Activated CD4-positive, alpha-beta T cell treated with anti-CD3 and anti-CD28 coated beads, Interleukin-10, Interleukin-2, amounts not matched to agents 100 ng/mL and 50 ng/mL, durations not matched to agents 16 hours and 8 hours (primary cell): ENCODE measurements at places on chromosomes 7 and 10.

DNA sequence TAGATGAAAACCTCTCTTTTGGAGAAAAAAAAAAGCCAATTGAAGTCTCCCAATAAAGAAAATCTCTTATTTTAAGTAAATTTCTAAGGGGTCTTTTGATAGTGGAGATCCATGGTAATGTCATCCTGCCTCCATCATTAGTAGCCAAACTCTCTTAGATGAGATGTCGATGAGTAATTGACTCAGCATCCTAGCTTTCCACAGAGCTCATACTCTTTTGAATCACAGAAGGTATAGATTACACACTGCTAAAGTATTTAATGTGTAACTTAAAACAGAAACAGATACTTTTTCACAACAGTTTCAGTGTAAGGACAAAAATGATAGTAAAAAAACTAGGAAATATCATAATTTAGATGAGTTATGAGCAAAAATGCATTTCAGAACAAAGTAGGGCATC lies 19.4 kb downstream of the MAGI2 start:
- no peak for DNase-seq

DNA sequence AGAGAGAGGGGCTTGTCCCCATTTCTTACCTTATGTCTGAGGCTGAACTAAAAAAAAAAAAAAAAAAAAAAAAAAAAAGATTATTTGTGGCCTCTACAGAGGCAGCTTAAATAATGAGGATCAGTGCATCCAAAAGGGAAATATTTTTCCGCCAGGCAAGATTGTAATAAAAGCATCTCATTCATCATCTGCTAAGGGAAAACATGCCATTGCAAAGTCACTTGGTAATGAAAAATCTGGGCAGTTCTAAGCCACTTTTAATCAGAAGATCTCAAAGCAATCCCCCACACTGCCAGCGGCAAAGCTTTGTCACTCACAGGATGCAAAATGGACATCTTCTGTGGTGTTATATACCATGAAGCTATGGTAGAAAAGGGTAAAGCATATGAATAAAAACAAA lies 3.8 kb downstream of the FAM107B start:
- no peak for DNase-seq

DNA sequence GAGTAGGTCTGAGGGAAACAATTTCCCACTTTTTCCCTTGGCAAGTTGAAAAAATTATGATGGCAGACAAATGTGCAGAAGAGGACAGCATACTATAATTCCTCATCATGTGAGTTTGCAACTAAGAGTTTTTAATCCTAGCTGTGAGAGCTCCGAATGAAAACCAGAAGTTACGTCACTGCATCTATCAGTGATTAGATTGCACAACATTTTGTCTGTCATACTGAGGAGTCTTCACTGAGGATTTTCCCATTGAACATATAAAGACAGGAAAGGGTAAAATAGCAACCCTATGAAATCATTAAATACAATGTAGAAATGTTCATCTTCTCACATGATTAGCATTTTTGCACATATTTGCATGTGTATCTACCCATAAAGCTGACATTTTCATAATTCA lies 45.8 kb downstream of the ZNF736 start:
- DNase-seq: no peak

DNA sequence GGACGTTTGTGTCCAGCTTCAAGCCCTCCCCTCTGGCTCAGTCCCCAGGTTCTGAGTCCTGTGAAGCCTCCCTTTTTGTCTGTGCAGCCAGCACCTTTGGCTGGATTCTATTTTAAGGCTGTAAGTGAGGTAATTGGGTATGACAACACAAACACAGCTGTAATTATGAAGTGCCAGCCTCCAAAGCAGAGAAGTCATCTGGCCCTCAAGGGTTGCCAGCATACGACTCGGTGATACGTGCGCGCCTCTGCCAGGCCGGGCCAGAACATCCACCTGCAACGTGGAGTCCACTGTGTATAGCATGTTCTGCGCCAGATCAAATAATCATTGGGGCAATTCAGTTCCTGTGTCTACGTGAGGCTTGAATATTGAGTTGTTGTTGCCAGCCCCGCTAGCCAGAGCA lies 6.7 kb upstream of the FAM180A start:
- DNase-seq: no peak

DNA sequence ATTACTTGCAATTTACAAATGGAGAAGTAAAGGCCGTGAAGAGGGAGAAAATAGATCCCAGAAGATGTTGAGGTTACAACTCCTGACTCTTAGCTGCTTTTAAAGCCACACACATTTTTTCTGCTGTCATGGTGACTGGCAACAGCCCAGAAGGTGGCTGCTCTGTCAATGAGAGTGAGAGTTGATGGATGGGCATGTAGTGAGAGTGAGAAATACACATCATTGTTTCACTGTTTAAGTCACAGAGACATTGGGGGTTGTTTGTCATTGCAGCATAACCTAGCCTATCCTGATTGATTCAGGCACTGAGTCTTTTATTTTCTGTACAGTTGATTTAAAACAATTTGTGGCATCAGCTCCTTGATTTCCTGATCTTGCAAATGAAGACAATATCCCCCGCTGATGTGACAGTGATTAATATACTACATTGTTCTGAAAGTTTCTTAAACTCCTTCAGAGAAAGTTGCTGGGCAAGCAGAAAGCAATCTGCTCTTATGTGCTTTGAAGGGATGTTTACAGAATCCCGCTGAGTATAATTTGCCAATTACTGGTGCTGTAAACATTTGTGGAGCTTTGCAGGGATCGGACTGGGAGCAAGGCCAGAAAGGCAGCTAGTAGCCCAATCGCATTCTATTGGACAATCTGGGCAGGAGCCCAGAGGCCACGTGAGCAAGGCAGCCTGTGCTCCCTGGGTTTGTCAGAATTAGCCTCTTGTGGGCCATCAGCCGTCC lies 229.6 kb downstream of the PRPF18 start:
- no peak for DNase-seq

DNA sequence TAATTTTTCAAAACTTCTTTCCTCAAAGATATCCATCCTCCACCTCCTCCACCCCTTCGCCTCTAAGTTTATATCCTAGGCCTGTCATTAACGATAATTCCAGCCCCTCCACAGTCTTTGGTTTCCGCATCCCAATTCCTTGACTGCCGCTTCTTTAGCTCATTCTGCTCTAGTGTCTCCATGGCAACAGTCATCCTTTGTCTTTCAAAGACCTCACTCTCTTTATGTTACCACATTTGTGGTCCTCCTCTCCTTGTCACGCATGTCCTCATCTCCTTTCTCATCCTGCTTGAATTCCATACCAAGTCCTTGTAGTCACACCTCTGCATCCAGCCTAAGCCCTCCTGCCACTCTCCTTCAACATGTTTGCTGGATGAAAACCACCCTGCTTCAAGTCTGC lies 511.2 kb upstream of the KLF6 start:
- no peak for DNase-seq

GRCh38 chr10:103931603-103932002 lies 13.6 kb upstream of the STN1 start:
- no peak for DNase-seq

DNA sequence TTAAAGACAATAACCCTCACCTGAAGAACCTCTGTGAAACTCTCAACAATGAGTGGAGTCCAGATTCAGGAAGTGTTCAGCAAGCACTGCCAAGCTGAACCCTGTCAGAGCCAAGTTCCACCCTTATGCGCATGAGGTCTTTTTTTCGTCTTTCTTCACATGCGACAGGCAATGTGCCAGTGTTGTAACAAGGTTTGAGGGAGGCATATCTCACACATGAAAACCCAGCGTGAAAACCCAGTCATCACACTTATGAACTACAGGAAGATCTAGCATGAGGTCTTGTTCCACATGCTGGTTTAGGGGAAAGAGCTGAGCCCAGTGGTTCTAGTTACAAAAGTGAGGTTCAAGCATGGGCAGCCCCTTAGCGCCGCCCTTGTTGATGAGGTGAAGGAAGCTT lies 49.7 kb downstream of the RABGEF1 start:
- no peak for DNase-seq

GRCh38 chr10:125121003-125121402 lies 39.4 kb downstream of the CTBP2 start:
- DNase-seq: no peak

- no peak for DNase-seq
Measured at GRCh38 chr10:91238191-91238590, 17.7 kb downstream of the PCGF5 start.

GRCh38 chr7:142795339-142795863 lies 24.6 kb downstream of the PRSS2 start:
- peak; percentile 69 for DNase-seq

- no peak for DNase-seq
Measured at GRCh38 chr10:47331954-47332353, 9.7 kb downstream of the GDF2 start.

GRCh38 chr10:71974489-71975021 lies 10.4 kb downstream of the CHST3 start:
- DNase-seq: peak; percentile 54

- DNase-seq: no peak
Measured at GRCh38 chr7:149853157-149853556, 15.0 kb downstream of the ZNF862 start.

DNA sequence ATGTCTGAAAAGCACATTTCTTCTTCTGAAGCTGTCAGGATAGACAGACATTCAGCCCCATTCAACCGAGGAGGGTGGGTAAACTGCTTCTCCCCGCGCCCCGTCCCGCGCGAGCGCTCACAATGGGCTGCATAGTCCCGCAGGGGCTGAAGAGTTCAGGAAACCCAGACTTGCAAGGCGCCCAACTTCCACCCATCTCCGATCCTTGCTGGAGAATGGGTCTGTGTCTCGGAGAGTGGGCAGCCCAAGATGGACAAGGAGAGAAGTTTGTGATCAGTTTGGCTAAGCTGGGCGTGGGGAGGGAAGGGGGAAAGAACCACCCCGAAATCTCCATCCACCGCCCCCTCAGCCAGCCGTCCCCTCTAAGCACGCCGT lies 686 bp downstream of the AASS start:
- DNase-seq: no peak

- no peak for DNase-seq
Measured at GRCh38 chr10:48377751-48378530, 71.5 kb downstream of the MAPK8 start.

DNA sequence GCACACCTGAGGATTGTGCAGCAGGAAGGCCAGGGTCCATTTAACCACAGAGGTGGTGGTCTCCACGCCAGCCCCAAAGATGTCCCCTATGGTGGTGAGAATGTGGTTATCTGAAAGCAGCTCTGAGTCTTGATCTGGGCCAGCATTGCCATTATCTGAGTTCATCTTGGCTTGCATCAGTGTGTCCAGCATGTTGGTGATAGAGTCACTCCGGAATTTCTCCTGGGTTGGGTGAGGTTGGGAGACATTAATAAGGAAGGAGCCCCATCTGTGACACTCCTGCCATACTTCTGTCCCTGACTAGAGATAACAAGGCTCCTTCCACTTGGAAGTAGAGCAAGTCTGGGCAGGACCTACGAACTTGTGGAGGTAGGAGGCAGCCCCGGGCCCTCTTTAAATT lies 4.2 kb downstream of the CYP17A1 start:
- DNase-seq: no peak

- DNase-seq: no peak
Measured at GRCh38 chr10:43926875-43927406, 278.3 kb upstream of the ZNF32 start.

DNA sequence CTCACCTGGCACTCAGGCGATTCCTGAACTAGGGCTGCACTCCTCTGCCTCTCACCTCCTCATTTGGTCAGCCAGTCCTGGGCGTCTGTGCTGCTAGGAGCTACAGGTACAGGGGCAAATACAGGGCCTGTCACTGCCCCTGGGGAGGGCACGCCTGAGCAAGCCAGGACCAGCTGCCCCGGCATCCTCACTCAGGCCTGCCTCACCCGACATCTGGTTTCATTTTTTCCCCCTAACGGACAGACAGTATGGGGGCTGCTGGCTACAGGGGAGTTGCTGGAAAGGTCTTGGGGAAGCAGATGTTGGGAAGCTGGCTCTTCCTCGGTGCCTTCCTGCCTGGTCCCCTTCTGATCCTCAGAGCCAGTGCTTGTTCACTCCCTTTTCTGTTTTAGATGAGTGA lies 77.3 kb upstream of the PPIF start:
- no peak for DNase-seq

GRCh38 chr10:79166312-79166721 lies 97.6 kb downstream of the ZMIZ1 start:
- DNase-seq: no peak

DNA sequence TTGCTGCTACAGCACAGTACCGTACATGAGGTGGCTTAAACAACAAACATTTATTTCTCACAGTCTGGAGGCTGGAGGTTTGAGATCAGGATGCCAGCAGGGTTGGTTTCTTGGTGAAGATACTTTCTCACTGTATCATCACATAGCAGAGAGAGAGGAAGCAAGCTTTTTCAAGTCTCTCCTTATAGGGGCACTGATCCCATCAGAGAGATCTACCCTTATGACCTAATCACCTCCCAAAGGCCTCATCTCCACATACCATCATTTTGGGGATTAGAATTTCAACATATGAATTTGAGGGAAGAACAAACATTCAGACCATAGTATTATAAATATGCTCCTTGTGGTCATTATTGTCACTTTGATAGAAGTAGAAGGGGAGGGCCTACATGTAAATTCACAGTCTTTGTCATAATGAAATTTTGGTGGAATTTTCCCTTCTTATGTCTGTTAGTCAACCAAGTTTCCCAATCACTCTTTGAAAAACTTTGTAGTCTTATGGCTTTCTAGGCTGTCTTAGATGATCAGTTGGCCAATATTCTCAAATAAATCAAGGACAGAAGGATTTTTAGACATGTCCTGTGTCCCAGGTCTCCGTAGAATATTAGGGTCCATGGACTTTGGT lies 606.2 kb downstream of the LRMDA start:
- DNase-seq: no peak

- peak; percentile 78 for DNase-seq
Measured at GRCh38 chr7:50739744-50740435, 42.8 kb downstream of the GRB10 start.

DNA sequence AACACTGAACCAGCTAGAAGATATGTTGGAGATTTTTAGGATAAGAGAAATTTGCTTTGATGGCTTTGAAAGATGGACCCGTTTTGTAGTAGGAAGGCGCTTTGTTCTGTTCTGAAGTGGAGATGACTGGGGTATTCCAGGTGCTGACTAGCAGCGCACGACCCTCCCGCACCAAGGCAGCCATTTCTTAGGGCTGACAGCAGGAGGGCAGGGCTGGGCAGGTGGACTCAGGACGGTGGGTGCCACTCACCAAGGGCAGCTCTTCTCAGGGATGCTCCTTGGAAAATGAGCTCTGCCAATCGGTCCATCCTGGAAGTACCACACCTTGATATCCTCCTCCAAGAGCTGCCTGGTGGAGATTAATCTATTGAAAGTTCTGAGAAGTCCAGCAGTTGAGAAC lies 463.6 kb upstream of the FOXK1 start:
- DNase-seq: no peak

DNA sequence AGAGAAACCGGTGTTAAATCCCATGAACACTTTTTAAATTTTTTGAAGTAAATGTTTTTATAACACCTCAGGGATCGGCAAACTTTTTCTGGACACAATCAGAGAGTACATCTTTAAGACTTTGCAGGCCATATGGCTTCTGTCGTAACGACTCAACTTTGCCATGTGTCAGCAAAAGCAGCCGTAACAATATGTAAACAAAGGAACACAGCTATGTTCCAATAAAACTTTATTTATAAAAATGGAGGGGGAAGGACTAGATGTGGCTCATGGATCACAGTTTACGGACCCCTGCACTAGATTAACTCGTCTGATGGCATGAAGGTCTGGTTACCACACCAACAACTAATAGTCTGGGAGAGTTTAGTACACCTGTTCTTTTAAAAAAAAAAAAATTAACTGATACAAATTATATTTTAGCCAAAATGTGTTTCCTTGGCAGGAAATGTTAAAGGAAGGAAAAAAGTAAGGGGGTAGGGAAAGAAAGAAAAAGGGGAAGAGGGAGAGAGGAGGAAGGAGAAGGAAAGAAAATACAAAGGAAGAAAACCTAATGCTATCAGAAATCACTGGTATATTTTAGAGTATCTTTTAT lies 50.2 kb downstream of the ABI1 start:
- no peak for DNase-seq
